ENCODE measurements at places on chromosomes 3 and 15.

DNA sequence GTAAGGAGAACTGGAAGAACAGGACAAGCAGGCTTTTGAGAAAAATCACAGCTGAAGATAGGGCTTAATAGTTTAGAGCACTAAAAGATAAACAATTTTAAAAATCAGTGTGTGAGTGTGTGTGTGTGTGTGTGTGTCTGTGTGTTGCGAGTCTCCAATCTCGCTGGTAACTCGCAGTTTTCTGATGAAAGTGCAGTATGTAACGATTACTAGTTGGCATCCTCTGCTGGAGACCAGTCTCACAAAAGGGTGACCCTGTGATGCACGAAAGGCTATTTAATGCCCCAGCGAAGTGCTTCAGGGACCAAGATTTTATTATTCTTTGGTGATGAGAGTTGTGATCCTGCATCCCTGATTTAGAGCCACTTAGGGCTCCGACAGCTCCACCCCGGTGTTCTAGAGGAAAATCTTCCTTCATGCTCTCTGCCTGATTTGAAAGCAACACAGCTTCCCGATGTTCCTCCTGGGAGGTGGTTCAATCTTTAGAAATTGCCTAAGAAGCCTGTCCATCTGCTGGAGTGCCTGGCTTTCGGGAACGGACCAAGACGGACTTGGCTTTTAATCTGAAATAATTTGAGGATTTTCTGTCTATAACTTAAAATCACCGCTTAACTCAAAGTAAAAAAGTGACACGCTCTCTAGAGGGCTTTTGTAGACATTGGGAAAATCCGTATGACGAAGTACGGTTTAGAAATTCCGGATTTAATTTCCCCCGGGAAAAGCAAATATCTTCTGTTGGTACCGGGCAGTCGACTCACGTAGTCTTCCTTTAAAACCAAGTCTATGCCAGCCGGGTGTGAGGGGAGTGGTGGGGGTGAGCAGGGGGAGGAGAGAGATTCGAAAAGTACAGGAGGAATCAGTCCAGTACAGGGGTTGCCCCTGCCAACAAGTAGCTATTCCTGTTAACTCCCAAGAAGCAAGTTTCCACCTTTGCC, 1.1 kb upstream of the ALCAM start:
- DNase-seq: no peak

- DNase-seq: no peak
Measured at GRCh38 chr3:1138036-1138435, 45.2 kb downstream of the CNTN6 start.

DNA sequence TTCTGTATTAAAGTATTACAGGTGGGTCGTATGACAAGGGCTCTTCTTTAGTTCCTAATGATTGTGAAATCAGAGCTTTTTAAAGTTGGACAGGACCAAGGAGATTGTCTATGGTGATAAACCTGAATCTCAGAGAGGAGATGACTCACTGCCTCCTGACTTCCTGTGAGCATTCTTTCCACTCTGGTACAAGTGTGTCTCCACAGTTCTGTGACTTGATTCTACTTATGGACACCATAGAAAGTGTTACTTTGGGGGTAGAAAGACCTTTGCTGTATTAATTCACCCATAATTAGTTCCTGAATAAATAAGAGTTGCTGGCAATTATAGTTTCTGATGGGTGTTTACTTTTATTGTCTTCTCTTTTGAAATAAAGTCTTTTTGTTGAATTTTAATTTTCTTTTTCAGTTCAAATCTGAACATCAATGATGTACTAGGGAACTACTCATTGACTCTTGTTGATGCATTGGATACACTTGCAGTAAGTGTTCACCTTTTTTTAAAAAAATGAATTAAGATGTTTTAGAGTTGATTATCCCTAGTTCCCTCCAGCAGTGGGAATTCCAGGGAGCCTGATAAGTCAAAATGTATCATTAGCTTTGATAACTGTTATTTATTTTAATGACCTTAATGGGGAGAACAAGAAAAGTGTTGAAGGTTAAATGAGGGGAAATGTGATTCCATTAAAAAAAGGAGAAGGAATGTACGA, 7.4 kb downstream of the EDEM1 start:
- DNase-seq: peak; percentile 45

DNA sequence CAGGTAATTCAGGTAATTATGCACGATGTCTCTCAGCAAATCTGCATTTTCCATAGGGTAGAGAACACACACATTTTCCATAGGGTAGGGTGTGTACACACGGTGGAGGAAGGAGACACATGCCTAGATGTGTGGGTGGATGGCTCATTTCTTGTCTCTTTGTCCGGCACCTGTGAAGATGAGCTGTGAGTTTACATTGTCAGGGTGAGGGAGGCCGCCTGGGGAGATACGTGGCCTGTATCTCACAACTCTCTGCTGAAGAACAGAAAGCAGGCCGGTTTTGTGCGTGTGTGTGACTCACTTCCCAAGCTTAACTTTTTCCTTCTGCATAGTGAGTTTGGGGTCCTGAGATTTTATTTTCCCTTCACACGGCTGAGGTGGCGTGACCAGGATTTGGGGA, 60.3 kb downstream of the SLC6A6 start:
- DNase-seq: no peak

- no peak for DNase-seq
Measured at GRCh38 chr3:52221141-52221562, 4.3 kb downstream of the TLR9 start.

- no peak for DNase-seq
Measured at GRCh38 chr3:172339892-172340291, 108.4 kb downstream of the GHSR start.

- no peak for DNase-seq
Measured at GRCh38 chr15:26129852-26130251, 266.7 kb upstream of the ATP10A start.

DNA sequence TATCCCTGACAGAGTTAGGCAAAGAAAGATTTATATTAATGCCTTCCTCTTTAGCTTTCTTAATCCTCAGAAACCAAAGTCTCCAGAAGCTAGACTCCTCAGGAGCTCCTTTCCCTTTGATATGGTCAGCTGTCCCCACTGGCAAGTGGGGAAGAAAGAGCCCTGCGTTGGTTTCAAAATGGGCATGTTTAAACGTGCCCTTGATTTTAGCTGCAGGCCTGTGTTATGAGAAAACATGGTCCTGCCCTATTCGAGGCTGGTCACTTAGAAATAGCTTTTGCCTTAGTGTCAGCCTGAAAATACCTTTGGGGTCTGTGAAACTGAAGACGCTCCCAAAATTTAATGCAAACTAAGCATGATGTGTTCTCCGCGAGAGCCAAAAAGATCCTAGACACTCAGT, 135.5 kb upstream of the RARB start:
- no peak for DNase-seq

DNA sequence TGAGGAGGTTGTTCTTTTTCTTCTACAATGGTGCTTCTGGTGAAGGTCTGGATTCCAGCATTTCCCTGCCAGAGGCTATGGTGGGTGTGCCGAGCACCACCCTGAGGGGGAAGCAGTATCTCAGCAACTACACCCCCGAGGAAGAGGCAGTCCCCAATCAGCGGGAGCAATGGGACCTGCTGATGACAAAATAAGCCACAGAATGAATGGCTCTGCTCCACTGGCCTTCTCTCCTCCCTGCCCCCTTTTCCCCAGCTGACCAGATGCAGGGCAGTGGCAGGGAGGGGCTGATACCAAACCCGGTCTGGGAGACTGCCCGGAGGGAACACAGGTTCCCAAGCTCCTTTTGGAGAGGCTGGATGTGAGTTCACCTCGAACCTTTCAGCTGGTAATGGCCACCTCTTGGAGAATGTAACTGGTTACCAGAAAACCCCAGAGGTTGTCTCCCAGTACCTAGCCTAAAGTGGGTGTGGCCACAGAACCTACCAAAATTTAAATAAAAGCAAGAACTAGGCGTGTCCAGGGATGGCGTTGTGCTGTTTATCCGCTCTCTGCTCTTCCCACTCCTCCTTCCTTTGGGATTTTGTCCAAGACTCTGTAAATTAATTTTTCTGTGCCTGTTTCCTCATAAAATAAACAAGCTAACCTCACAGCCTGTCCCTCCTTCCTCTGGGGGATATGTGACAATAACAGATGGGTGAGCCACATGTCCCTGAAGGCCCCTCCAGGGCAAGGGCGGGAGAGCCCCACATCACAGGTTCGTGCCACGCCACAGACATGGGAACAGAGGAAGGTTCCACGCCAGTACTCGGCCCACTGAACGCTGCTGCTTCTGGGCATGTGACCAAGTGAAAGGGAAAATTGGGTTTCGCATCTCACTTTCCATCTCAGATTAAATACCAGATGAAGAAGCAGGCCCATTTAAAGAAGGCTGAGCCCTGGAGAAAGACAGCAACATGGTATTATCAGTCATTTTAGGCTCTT, 35.1 kb upstream of the SPTBN5 start:
- DNase-seq: no peak
